Sciatic nerve (tissue), 2 donors: ENCODE measurements at places on chromosomes 13 and 19. TPM values are rescaled to one million over a fixed set of nuclear protein-coding genes. Genes with fewer than 3 reads are reported as not detected.

SLC25A41 gene
- 0.27 TPM for total RNA-seq

CFAP97D2 gene
- total RNA-seq = not detected

SIGLEC8 gene
- 0.49 TPM for total RNA-seq

- no peak for DNase-seq
Observed at GRCh38 chr13:23673867-23674605, 103.8 kb downstream of the TNFRSF19 start.

IRGC gene
- total RNA-seq = not detected

DNA sequence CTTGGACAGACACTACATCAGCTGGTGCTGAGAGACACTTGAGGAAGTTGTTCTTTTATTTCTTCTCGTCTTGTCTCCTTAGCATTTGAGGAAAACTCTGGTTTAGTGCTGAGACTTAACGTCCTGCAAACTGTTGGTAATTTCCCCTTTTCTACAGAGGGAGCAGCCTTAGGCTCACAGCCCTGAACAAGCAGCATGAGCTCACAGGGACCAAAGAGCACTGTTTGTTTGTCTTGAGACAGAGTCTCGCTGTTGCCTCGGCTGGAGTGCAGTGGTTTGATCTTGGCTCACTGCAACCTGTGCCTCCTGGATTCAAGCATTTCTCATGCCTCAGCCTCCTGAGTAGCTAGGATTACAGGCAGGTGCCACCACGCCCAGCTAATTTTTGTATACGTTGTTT lies 5.5 kb downstream of the ZNF805 start:
- DNase-seq = no peak

DNA sequence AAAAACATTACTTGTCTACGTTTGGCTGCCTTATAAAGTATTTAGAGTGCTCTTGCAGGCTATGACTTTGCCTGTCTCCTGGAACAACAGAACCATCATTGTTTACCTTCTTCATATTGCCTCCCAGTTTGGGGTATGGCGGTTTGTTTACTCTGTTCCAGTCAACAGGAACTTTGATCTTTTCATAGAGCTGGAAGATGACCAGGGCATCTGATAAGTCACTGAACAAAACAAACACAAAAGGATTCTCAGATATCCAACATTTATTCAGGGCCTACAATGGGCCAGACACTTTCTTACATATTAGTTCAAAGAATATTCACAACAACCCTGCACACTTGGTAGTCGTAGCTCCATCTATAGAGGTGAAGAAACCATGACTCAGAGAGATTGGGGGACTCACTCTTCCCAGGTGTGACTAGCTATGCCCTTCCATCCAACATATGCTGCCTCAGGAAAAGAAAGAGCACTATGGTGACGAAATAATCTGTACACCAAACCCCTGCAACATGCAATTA lies 38.4 kb upstream of the CPB2 start:
- DNase-seq = no peak

OR7A5 gene
- 0.22 TPM for total RNA-seq

SMIM44 gene
- total RNA-seq = not detected

DNA sequence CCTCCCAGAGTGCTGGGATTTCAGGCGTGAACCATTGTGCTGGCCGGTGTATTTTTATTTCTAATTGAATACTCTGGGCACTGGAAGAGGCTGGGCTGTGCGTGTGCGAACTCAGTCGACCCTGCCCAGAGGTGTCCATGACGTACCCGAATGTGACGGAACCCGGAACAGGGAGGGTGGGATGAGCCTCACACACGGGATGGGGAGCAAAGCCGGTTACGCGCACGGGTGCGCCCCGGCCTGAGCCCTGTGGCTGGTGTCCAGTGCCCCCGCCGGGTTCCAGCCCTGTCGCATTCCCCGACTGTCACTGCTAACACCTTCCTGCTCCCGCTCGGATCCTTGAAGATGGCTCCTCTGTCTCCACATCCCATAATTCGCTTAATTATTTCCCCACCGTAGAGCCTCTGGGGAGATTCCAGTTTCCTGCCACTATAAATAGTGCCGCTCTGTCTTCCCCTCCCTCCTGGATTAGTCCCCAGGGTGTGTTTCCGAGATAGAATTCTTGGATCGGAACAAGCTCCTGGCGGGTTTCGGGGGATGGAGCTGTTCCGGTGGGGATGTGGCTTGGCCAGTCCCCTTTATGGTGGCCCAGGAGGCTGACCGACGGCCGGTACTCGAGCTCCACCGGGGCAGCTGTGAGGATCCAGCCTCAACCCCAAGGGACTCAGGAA lies 22.0 kb downstream of the SBNO2 start:
- no peak for DNase-seq

DNA sequence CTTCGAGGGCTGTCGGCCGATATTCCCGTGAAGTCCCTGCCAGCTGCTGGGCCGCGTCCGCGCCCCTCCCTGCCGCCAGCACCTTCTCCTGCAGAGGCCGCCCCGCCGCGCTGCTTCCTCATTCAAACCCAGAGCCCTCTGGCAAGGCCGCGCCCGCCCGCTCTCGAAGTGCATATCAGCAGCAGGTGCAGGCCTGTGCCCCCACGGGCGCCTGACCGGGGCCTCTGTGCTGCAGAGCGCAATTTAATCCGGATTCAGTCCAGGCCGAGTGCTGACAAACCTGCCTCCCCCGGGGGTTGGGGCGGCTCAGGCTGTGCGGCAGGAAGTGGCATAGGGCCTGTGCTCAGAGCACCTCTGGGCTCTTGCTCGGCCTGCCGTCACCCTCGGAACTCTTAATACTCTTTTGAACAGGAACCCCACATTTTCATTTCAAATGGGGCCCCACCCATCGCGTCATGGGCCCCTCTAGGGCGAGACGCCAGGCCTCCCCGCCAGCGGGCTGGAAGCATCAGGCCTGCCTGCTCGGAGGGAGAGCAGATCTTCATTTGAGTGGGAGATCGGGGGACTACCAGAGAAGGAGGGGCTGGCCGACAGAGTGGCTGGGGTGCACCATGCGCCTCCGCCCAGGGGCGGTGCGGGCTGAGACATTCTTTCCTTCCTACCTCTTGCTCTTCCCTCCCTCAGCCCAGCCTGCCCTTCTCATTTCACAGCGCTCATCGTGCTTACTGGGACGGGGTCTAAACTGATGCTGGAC lies 125.7 kb downstream of the TNFRSF19 start:
- DNase-seq = no peak

TMIGD2 gene
- total RNA-seq = 0.85 TPM

GRCh38 chr19:1450735-1451731 lies 1.1 kb downstream of the APC2 start:
- DNase-seq = no peak

GRCh38 chr13:100695509-100695773 lies 20.8 kb upstream of the TMTC4 start:
- no peak for DNase-seq

DNA sequence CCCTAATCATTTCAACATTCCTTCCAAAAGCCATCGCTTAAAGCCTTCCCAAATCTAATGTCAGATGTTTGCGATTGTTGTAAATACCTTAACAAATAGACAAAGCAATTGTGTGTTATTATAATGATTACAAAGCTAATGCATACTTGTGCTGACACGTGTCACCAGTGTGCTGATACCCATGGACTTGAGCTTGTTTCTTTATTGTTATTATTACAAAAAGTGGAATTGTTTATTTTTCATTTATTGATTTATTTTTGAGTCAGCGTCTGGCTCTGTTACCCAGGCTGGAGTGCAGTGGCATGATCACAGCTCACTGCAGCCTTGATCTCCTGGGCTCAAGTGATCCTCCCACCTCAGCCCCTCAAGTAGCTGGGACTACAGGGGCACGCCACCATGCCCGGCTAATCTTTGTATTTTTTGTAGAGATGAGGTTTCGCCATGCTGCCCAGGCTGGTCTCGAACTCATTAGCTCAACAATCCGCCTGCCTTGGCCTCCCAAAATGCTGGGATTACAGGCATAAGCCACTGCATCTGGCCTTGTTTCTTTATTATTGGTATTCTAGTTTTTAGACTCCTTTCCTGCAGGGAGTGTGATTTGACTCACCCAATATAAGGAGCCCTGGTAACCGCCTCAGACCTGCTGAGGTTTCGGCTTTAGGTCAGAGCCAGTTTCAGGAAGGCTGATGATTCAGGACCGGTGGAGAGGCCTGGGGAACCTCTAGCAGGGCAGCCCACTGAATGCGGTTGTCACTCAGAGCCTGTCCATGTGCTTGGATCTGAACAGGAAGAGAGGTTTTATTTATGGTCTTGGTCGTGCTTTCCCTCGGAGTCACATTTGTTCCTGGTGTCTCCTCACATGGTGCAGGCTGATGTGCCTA lies 2.1 kb upstream of the FBXO17 start:
- no peak for DNase-seq

GRCh38 chr19:46369817-46370216 lies 22.9 kb downstream of the PPP5C start:
- DNase-seq = no peak
